HTR-8/SVneo (cell line): ENCODE measurements at places on chromosomes 7 and 10.

- DNase-seq = no peak
Observed at GRCh38 chr7:36648441-36648840, 75.9 kb downstream of the AOAH start.

- DNase-seq = no peak
Observed at GRCh38 chr7:158782761-158783401, 46.4 kb downstream of the ESYT2 start.

DNA sequence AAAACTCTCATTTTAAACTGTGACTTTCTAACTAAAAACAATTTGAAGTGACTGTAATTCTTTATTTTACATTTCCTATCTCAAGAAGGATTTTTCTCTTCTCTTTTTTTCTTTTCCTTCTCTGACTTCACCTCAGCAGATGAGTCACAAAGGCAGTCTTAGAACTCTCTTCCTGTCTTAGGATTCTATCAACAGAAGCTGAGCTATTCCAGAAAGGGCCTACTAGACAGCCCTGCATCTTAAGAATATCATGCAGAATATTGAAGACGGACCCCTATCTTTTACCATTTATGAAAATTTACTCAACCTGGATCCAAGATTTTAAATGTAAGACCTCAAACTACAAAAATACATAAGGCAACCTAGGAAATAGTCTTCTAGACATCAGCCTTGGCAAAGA, 365.7 kb upstream of the SEMA3C start:
- DNase-seq = peak; percentile 13

DNA sequence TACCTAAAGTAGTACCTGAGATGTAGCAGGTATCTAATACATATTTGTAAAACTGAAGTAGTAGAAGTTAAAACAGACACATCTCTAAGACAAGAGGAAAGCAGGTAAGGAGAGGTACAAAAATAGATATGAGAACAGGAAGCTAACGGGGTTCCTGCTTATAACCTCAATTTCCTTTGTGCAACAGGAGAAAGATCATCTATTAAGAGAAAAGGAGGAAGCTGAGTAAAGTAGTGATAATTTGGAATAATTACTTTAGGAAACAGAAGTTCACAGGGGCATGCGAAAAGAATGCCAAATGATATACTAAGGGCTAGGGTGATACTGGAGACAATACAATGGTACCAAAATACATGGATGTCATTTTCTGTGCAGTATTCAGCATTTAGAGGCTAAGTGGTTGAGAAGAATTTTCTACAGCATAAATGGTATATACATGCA, 108.7 kb downstream of the NRBF2 start:
- no peak for DNase-seq

DNA sequence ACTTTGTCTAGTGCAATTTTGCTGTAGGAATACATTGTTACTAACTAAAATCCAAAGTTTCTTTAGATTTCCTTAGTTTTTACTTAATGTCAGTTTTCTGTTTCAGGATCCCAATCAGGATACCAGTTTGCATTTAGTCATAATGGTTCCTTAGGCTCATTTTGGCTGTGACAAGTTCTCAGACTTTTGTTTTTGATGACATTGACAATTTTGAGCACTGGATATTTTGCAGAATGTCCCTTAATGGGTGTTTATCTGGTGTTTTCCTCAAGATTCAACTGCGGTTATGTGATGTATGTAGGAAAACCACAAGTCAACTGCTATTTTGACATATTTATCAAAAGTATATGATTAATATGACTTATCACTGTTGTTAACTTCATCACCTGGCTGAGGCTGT, 482.6 kb downstream of the PCDH15 start:
- no peak for DNase-seq

DNA sequence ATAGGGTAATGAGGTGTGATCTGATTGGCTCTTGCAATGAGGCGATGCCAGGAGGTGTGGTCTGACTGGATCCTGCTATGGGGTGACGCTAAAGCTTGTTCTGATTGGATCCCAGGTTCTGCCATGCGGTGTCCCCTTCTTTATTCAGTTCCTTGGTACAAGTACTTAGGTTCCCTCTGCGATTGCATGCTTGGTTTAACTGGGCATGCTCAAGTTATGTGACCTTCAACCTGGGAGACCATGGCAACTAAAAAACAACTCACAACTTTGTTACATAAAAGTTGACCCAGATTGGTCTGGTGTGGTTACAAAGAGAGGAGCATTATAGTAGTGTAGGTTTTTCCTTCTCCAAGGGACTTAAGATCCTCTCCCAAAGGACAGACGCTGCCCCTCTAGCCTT, 49.5 kb upstream of the DNAJC1 start:
- DNase-seq = no peak

- DNase-seq = no peak
Observed at GRCh38 chr7:66092654-66093053, 17.0 kb downstream of the ASL start.

DNA sequence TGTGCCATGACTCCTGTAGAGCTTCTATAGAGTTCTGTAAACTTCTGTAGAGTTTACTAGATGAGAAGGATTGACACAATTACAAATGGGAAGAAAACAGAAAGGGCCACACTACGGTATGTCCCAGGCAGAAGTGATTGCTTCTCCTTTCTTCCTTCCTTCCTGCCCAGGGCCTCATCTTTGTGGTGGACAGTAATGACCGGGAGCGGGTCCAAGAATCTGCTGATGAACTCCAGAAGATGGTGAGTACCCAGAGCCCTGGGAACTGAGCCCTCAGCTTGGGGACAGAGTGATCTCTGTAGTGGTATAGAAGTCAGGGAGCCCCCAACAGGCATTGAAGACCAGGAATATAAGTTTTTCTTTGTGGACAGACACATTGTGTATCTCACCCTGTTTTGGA, 1.7 kb downstream of the ARF5 start:
- no peak for DNase-seq

GRCh38 chr10:71063401-71063800, 149.0 kb upstream of the UNC5B start:
- DNase-seq = no peak

GRCh38 chr10:75014516-75015230, 96.8 kb upstream of the SAMD8 start:
- DNase-seq = no peak

- no peak for DNase-seq
Observed at GRCh38 chr7:101900103-101900502, 82.7 kb downstream of the CUX1 start.

GRCh38 chr10:29992914-29993313, 66.5 kb downstream of the JCAD start:
- DNase-seq = no peak

- DNase-seq = peak; percentile 27
Observed at GRCh38 chr7:13077466-13077865, 390.0 kb downstream of the ARL4A start.

DNA sequence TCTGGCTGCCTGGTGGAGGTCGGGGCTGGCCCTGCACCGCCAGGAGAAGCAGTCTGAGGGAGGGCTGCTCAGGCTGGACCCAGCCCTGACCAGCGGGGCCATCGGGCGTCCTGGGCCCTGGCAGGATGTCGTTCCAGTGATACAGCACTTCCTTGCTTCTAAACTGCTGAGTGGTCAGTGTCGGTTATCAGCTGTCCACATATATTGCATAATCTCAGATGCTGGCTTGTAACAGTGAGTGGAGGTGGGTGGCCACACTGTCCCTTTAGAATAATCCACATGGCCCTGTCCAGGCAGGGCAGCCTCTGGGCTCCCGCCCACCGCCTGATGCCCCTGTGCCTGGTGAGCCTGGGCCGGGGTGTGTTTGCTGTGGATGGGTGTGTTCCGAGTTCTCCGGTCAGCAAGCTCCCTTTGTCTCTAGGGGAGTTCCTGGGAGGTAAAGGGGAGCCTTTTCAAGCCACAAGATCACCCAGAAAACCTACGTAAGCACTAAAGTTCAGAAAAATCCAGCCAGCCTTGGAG, 86.1 kb downstream of the LHPP start:
- DNase-seq = no peak

DNA sequence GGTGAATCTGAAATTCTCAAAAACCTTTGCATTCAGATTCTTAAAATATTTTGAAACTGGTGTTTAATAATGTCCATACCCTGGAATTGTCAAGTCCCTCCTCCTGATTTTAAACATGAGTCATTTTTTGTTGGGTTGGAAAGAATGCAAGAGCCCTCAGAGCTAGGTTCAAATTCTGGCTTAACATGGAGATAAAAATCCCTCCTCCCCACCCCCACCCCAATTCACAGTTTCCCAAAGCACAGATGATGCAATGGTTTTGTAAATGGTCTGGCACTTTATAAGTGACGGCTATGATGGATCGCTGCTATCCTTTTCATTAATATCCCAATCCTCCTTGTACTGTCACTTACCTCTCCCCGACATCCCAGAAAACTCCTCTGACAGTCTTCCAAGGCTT, 332.8 kb downstream of the PLXNA4 start:
- DNase-seq = no peak

DNA sequence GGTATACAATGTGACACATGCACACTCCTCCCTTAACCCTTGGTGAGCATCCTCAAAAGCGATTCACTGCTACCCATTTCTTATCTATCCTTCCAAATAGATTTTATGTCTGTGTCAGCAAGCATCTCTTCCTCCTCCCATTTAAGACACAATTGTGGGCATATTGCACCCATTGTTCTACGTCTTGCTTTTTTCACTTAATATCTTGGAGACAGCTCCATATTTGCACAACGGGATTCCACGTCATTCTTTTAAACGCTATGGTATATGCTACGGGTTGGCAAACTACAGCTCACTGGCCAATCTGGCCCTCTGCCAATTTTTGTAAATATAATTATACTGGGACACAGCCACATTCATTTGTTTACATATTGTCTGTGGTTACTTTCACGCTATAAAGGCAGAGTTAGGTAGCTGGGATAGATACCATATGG, 88.6 kb downstream of the RNF216 start:
- DNase-seq = peak; percentile 34

- no peak for DNase-seq
Observed at GRCh38 chr7:90933041-90933440, 331.2 kb upstream of the FZD1 start.

GRCh38 chr10:35423505-35424306, 87.4 kb downstream of the CCNY start:
- DNase-seq = peak; percentile 61

GRCh38 chr10:99975942-99976809, 33.6 kb downstream of the DNMBP start:
- DNase-seq = no peak

GRCh38 chr7:4077980-4078379, 604.1 kb upstream of the FOXK1 start:
- no peak for DNase-seq

- DNase-seq = no peak
Observed at GRCh38 chr10:86164174-86164774, 202.3 kb downstream of the GRID1 start.

DNA sequence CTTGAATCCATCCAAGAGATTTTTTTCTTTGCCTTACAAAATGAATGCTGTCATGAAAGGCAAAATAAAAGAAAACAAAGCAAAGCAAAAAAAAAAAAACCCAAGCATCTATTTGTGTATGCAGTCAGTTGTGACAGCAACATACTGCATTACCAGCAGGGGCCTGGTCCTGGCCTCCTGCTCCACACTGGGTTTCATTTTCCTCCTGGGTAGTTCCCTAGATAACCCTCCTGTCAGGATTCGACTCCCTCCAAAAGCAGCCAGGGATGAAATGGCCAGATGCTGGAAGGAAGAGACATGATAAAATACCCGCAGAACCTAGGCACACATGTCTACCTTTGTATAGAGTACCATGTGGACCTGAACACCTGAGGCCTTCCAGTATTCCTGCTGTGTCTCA, 148.6 kb downstream of the NRCAM start:
- DNase-seq = no peak

- peak; percentile 72 for DNase-seq
Observed at GRCh38 chr10:66747451-66747850, 178.4 kb upstream of the LRRTM3 start.
